ENCODE measurements at places on chromosomes 6 and 20.

DNA sequence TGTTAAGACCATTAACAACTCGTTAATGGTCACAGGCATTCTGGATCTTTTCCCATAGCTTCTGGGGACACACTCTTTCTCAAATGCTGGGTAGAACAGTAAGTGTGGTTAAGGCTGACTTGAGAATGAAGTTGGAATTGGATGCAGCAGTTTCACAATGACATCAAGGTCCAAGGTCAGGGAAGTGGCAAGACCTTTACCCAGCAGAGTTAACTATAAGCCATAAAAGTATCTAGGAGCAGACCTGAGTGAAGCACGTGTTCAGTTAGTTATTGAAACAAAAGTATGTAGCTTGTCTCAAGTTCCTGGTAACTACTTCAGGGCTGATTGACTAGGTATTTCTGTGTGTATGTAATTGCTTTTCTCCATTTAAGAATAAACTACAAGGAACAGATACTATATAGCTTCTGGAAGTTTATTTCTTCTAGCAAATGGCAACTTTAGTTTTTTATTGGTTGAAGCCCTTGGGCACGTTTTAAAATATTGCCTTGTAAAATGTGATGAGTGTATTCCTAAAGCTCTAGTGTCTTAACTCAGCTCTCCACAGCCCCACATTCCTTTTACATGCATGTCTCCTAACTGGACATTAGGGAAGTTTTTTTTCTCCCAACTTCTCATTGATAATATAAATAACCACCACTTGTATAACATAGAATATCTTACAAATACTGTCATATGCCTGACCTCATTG lies 479.0 kb upstream of the CITED2 start:
- DNase-seq = no peak

DNA sequence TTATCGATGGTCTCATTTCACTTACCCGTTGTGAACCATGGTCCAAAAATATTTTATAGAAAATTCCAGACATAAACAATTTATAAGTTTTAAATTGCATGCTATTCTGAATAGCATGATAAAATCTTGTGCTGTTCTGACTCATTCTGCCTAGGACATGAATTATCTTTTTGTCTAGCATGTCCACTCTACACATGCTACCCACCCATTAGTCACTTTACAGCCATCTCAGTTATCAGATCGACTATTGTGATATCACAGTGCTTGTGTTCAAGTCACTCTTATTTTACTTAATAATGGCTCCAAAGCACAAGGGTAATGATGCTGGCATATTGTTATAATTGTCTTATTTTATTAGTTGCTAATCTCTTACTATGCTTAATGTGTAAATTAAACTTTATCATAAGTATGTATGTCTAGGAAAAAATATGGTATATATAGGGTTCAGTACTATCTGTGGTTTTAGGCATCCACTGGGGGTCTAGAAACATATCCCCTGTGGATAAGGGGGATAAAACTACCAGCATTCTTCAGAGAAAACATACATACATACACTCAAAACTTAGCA lies 252.0 kb upstream of the HTR1E start:
- DNase-seq = no peak

- DNase-seq = no peak
Measured at GRCh38 chr20:11952639-11953038, 34.9 kb downstream of the BTBD3 start.

GRCh38 chr6:149319422-149319821 lies 1.9 kb downstream of the TAB2 start:
- no peak for DNase-seq

DNA sequence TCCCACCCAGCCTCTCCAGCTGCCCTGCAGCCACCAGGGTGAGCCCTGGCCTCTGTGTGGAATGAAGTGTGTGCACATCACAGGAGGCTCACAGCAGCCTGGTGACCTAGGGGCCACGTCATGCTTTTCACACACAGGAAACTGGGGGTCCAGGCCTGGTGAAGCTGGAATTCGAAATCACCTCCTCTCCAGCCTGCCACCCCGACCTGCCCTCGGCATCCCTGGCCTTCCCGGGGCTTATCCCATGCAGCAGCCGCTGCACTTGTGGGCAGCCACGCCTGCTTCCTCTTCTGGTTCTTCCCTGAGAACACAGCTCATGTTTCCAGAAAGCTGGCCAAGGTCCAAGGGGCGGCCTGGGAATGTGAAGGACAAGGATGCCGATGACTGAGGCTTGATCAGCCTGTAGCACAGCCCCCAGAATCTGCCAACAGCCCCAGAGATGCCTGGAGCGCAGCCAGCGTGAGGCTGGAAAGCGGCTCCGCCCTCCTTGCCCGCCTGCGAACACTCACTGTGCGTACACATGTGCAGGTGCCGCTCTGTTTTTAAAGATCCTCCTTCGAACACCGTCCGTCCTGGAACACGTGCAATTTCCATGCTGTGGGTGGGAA lies 4.2 kb upstream of the NTSR1 start:
- no peak for DNase-seq

- no peak for DNase-seq
Measured at GRCh38 chr20:63087872-63088680, 81.3 kb upstream of the BHLHE23 start.

DNA sequence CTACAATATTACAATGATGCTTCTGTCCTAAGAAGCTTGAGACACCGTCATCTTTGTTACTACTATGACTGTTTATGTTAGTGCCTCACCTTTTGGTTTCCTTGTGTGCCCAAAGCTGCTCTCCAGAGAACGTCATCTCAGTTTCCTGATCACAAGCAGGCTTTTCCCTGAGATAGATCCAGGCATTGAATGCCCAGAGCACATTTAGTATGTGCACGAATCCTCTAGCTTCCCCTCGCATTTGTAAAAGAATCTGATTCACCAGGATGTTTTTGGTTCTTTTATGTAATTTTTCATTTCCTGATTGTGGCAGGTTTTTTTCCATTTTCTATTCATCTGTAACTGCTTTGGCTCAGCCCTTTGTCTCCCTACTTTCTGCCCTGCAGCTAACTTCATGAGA lies 100.2 kb upstream of the TMEM181 start:
- DNase-seq = no peak

- no peak for DNase-seq
Measured at GRCh38 chr20:38447931-38448675, 13.0 kb upstream of the SNHG17 start.

DNA sequence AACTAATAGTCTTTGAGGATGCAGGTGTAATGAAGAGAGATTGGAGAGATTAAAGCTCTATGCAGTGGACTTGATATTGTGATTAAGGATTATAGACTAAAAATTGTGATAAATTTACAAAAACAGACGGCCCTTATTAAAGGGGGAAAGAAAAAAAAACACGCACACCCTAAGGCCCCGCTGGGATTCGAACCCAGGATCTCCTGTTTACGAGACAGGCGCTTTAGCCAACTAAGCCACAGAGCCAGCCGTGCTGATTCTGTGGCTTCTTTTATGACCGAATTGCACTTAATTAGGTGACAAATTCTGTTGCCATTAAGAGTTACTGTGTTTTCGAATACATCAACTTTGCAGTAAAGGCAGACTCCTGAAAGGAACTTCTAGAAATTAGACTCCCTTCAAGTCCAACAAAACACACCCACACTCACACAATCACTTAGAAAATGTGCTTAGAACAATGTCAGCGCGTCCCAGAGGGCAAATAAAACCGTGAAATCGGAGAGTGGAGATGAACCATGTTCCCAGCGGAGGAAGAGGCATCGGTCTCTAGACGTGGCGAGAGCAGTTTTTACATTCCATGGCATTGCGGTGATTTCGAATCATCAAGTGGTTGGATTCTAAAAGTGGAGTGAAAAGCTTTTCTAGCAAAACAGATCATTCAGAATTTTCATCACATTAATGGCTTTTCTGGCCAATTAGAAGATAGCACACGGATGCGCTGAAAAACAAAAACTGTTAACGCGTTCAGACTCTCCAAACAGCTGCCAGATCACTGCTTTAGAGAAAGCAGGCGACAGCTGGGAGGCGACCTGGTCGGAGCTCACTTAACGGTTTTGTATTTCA lies 122.6 kb downstream of the GPX5 start:
- peak; percentile 48 for DNase-seq

DNA sequence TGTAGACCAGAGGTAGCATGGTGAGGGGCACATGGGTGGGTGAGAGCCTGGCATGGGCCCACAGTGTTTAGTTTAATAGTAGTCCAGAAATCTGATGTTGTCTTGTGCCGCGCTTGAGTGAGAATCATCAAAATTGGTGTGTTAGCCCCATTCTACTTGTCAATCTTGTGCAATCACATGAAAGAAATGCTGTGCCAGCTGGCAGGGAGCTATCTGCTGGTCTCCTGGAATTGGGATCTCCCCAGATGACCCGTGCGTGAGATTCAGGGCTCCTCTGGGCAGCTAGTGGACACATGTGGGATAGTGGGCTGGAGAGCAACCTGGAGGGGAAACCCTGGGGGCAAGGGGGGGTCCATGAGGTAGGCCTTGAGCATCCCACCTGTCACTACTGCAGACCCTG lies 43.5 kb upstream of the ZFP64 start:
- DNase-seq = no peak

DNA sequence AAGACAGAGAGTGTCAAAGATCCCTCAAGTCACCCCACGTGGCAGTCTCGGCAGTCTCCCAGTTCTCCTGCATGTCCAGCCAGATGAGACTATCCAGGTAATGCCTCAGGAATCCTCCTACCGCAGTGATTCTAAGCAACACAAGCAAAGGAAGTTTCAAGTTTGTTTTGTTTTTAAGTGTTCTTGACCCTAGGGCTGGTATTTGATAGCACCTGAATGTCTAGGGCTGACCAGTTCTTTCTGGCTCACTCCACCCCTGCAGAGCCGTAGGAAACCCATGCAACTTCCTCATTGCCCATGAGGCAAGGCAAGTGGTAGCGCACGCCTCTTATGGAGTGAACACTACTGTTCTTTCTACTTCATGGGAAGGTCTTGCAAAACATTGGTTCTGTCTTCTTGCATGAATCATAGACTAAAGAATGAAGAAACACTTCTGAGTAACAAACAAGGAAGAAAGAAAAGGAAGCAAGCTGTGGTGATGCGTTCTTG lies 24.8 kb upstream of the FOXQ1 start:
- no peak for DNase-seq

- DNase-seq = no peak
Measured at GRCh38 chr6:157330831-157331230, 7.5 kb upstream of the TMEM242 start.

- DNase-seq = no peak
Measured at GRCh38 chr20:23142162-23143050, 56.3 kb upstream of the CD93 start.

- no peak for DNase-seq
Measured at GRCh38 chr20:61510778-61511330, 258.8 kb downstream of the CDH4 start.

- DNase-seq = peak; percentile 74
Measured at GRCh38 chr6:142944124-142945048, 590 bp downstream of the HIVEP2 start.

DNA sequence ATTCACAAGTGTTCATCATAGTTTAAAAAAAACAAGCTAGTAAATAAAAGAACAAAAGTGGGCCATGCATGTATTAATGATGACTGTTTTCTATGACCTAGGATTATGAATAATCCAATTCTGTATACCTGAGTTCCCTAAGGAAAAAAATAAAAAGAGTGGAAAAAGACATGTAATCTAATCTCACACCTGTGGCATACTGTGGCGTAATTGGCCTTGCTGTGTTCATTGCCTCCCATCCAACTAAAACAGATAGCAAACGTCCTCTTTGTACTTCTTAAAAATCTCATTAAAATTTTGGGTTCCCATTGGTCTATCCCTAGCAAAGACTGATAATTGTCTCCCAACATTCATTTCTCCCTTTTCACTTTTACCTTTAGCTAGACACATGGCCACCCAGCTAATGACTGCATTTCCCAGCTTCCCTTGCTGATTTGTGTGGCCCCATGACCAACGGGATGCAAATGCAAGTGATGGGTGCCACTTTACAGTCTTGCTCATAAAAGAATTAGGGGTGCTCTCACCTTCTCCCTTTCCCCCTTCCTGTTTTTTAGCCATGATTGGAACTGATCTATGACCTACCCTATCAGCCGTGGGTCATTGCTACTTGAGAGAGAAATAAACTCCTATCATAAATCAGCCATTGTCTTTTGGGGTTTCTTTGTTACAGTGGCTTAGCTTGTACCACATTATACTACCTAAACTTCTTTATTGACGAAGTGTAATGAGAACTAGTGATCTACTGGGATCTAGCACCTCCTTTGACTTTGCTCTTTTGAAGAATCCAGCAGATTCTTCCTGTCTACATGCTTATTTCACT lies 32.0 kb upstream of the TBC1D22B start:
- DNase-seq = no peak

- DNase-seq = no peak
Measured at GRCh38 chr6:140980265-140980887, 1152.3 kb upstream of the GJE1 start.

DNA sequence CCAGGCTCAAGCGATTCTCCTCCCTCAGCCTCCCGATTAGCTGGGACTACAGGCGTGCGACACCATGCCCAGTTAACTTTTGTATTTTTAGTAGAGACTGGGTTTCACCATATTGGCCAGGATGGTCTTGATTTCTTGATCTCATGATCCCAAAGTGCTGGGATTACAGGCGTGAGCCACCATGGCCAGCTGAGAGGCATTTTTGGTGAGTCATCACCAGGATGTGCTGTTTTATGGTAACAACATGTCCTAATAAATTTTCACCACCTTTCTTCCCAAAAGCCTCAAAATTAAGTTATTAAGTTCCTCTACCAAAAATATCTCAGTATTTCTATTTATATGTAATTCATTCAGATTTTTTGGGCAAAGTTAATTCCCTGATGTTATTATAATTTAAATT lies 53.5 kb downstream of the COL21A1 start:
- DNase-seq = no peak

- DNase-seq = peak; percentile 18
Measured at GRCh38 chr20:37406010-37406998, 60.4 kb downstream of the SRC start.

GRCh38 chr6:15763364-15763763 lies 100.5 kb upstream of the DTNBP1 start:
- no peak for DNase-seq

DNA sequence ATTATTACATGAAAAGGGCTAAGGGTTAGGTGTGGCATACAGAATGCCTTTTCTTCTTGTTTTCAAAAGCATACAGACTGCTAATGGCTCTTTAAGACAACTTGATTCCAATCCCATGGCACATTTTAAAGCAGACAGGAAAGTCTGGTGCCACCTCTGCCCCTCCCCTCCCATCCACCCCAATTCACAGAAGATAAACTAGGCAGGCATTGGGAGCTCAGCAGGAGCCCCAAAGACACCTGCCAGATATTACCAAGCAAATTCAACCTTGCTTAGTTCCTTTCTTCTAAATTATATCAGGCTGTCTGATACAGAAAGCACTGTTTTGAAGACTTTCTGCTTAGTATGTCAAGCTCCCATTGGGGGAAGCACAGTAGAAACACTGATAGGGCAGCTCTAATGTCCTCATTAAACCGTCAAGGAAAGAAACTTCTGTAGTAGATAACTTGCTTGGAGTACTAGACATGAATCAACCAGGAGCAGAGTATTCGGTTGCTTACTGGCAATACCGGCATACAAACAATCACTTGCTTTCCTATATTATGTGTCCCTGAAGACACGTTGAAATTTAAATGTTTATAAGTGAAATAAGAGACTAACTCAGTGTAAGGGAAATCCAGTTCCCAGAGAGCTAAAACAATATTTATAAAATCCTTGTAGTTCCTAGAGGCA lies 13.0 kb downstream of the SESN1 start:
- no peak for DNase-seq

- no peak for DNase-seq
Measured at GRCh38 chr6:3415082-3415453, 41.8 kb downstream of the SLC22A23 start.

GRCh38 chr6:148535976-148536375 lies 193.3 kb downstream of the SASH1 start:
- no peak for DNase-seq

Data from activated CD4-positive, alpha-beta T cell treated with anti-CD3 and anti-CD28 coated beads for 24 hours (primary cell).